NK-92 treated with Interleukin-12 subunit alpha and Interleukin-12 subunit beta, amount 100 ng/mL, for 24 hours (cell line): ENCODE measurements at places on chromosomes 11 and 22.

DNA sequence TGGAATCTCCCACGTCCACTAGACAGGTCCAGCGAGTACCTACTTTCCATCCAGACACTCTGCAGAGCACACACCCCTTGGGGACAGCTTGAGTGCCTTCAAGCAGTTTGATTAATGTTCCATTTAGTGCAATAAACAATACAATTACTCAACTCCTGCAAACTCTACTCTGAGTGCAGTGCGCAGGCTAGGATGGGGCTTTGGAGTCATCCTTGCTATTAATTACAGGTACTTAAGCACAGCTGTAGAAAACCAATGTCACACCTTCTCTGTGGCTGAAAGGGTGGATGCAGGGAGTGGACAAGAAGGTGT is 82.6 kb downstream of the MN1 start:
- no peak for DNase-seq

- peak; percentile 46 for DNase-seq
These were observed 11.0 kb upstream of the SLC5A4 start for GRCh38 chr22:32265882-32266767.

GRCh38 chr11:58830673-58831301 is 13.7 kb downstream of the GLYATL2 start:
- no peak for DNase-seq

DNA sequence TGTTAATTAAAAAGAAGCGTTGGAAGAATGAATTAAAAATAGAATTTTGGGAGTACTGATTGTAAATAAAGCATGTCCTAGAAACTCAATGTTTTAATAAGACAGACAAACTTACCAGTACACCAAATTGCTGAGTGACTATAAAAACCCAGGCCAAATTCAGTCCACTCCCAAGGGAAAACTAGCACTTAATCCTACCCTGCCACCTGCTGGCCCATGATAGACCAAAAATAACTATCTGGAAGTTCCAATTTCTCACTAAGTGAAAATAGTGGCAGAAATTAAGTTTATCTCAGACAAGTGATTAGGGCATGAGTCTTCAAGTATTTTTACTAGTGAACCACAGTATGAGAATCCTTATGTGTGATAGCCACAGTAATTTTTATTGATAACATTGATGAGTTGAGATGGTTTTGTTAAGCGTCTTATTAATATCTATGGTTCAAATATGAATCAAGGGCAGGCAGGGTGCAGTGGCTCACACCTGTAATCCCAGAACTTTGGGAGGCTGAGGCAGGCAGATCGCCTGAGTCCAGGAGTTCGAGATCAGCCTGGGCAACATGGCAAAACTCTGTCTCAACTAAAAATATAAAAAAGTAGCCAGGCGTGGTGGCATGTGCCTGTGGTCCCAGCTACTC is 9.8 kb upstream of the DDX10 start:
- DNase-seq: no peak

DNA sequence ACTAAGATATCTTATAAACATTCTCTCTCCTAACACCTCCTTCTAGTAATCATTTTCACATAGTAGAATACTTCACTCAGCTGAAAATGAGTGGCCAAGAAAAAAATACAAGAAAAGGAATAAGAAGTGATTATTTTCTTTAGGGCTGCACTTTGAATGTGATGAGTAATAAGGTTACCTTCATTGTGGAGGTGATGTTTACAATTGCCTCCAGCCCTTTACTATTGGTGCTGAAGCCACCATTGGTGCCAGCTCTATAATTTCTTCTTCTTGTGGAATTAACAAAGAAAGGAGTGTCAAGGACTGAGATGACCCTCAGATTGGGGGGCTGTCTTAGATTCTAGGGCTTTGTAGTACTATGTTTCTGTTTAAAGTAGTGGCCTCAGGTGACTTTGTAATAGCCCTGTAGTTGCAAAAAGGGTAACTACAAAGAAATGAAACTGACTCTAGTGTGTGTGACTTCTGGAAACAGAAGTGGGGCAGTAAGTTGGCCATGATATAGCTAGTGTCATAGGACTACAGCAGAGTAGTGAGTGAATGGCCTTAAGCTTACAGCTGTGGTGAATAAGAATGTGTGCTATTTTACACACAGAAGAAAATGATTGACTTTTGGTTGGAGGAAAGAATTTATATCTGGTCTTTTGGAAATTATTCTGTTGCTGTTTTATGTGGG is 287.2 kb downstream of the TMEM135 start:
- no peak for DNase-seq

- DNase-seq: no peak
These were observed 25.4 kb downstream of the CNTF start for GRCh38 chr11:58647866-58648265.

DNA sequence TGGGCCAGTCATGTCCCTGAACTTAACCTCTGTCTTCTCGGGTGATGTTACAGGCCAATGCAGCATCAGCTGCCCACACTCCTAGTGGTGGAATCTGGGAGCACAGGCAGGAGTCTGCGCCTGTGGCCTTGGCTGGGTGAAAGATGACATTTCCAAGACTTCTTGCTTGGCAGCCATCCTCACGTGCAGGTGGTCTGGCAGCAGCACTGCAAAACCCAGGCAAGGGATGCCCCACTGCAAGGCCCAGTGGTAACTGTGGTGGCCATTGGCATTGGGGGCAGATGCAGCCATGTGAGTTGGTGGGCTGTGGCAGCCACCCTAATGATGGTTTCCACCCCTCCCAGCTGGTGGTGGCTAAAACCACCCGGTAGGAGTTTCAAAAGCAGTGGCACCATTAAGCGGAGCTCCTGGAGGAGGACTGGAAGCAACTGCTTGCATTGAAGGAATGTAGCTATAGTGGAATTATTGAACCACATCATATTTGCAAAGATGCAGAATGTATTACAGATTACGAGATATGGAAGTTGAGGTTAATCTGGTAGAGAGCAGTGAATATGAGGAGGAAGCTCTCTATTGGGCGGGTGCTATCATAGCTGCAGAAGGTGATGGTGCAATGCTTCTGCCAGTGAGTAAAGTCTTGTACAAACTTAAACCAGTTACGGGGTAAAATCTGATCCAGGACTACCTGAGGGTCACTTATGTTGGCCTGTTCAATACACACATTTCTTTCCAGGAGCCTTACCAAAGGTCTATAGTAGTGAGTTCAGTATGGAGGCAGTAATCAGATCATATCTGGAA is 120.7 kb upstream of the TOP3B start:
- no peak for DNase-seq

- no peak for DNase-seq
These were observed 5.3 kb downstream of the OMP start for GRCh38 chr11:77107950-77108349.

DNA sequence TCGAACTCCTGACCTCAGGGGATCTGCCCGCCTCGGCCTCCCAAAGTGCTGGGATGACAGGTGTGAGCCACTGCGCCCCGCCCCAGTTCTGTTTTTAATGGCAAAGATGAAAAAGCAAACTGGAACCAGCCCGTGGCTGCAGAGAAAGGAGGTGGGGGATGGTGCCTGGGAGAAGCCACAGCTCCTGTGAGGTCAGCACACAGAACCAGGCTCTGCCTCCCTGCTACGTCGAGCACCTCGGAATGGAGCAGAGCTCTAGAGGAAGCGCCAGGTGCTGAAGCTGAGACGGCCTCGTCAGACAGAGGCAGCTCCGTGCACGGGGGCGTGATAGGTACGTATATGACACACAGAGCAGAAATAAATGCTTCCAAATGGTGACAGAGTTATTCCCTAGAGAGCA is 8.5 kb downstream of the DRD4 start:
- no peak for DNase-seq
